ENCODE measurements at places on chromosomes 12 and 14.

DNA sequence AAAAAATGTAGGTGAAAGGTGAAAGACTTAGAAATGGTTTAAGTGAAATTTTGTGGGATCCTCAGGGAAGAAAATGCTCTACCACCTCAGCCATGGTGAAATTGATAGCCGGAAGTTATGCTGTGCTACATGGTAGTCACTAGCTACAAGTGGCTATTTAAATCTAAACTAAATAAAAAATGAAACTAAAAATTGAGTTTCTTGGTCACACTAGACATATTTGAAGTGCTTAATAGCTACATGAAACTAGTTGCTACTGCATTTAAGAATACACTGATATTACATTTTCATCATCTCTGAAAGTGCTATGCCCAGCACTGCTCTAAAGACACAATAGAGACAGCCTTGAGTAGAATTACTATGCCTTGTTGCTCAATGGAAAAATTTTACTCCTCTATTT lies 10.3 kb upstream of the SLCO1B3 start:
- no peak for DNase-seq

DNA sequence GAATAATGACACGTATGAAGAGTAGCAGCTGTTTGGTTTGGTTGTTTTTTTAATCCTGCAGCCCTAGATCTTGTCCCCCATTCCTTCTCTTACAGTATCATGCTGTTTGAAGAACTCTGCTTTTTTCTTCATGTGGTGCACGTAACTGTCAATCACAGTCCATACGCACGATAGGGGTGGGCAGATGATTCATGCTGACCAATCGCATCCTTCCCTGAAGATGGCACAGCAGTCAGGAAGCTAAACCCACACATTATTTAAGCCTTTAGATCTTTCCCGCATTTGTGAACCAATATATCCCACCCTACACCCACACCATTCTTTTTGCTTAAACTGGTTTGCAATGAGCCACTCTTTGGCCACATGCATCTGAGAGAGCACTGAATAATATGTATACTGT lies 158.9 kb upstream of the PLEKHA5 start:
- no peak for DNase-seq

GRCh38 chr12:102540815-102541385 lies 60.5 kb upstream of the IGF1 start:
- no peak for DNase-seq

- DNase-seq, result no peak
Measured at GRCh38 chr14:36659822-36660735, 1.6 kb upstream of the PAX9 start.

DNA sequence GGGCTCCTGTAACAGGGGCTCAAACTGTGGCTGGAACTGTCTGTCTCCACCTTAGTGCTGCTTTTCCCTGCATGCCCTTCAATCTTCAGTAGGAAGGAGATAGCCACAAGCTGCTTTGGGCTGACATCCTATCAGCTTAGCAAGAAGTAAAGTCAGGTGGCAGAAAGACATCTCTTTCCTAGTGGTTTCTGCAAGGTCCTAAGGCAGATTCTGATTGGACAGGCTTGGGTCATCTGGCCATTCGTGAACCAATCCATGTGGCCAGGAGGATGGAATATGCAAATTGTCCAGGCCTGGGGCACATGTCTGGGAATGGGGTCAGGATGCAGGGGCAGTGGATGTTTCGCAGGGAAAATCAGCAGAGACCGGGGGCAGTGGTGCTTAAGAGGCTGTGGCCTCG lies 5.2 kb downstream of the RITA1 start:
- DNase-seq, result no peak

- DNase-seq, result no peak
Measured at GRCh38 chr12:42812086-42812485, 222.5 kb upstream of the PRICKLE1 start.

GRCh38 chr12:79199166-79199565 lies 334.6 kb downstream of the SYT1 start:
- no peak for DNase-seq

GRCh38 chr14:59371771-59372170 lies 93.4 kb downstream of the GPR135 start:
- DNase-seq, result no peak

- DNase-seq, result no peak
Measured at GRCh38 chr14:103594265-103594664, 31.5 kb downstream of the COA8 start.

GRCh38 chr14:58107947-58108552 lies 44.0 kb downstream of the ARMH4 start:
- DNase-seq, result no peak

GRCh38 chr12:47736216-47736615 lies 10.9 kb upstream of the ENDOU start:
- DNase-seq, result no peak

- DNase-seq, result no peak
Measured at GRCh38 chr14:90815822-90816662, at the start of gene TTC7B. Gene TTC7B, minus strand, starts transcription at chr14:90816430. Its CDS starts 135 bp downstream, at chr14:90816295.

DNA sequence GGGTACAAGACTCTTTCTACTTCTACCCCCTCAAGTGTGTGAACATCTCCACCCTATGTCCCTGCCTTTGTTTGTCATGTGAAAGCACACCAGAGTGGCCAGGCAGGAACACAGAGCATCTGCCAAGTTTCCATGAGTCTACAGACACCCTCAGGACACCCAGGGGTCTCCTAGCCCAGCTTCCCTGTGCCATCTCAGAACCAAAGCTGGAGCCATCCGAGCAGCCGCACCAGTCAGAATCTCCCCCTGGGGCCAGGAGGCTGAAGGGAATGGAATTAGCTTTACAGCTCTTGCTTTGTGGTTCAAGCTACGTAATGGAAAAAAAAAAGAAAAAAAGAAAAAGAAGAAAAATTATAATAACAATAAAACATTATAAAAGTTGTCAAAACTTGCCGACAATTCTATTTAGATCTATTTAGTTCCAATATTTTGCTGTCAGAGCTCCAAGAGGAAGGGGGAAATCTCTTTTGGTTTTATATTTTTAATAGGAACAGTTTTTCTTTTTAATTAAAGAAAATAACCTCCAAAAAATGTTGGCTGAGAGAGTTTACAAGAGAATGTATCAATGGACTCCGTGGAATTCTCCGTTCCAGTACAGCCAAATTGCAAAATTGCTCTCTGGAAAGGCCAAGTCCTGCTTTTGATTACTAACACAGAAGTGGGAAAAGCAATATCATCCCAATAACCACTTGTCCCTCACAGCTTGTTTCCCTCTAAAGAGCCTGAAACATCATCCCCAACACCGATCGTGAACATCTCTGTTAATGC lies 37.1 kb downstream of the TBX5 start:
- no peak for DNase-seq

- no peak for DNase-seq
Measured at GRCh38 chr14:61841145-61841544, 78.9 kb downstream of the SNAPC1 start.

DNA sequence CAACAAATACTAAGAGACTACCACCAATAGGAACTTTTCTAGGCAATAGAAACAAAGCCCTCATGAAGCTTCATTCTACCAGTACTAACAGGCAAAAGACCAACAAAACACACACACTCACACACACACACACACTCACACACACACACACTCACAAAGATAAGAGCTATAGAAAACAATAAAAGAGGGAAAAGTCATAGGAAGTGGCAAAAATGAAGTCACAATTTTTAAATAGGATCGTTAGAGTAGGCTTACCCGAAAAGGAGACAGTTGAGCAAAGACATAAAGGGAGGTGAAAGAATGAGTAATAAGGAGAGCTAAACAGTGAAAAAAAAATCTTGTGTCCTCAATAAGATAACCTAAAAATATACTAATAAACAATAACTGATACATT lies 66.5 kb downstream of the C2CD5 start:
- DNase-seq, result no peak

DNA sequence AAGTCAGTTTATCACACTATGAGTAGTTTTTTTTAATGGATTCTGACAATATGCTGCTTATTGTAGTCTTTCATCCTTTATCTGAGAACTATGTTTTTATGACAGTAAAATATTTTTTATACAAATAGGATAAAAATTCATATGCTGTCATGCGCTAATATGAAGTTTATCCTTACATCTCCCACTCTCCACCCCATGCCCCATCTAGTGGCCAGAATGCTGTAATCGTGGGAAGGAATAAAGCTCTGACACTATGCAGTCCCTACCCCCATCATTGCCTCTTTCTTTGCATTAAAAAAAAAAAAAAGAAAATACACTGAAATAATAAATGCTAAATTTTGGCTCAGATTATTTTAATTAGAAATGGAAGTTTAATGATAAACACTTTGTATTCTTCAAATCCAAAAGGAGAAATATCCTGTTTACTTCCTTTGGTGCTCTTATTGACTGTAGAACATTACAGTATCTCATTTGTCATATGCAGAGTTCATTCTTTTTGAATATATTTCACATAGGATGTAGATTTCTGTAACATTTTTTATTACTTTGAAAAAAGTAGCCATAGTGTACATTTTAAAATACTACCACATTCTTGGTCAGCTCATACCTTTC lies 145.9 kb upstream of the SLCO1C1 start:
- no peak for DNase-seq

- DNase-seq, result no peak
Measured at GRCh38 chr12:123908884-123909725, 63.5 kb downstream of the CCDC92 start.

DNA sequence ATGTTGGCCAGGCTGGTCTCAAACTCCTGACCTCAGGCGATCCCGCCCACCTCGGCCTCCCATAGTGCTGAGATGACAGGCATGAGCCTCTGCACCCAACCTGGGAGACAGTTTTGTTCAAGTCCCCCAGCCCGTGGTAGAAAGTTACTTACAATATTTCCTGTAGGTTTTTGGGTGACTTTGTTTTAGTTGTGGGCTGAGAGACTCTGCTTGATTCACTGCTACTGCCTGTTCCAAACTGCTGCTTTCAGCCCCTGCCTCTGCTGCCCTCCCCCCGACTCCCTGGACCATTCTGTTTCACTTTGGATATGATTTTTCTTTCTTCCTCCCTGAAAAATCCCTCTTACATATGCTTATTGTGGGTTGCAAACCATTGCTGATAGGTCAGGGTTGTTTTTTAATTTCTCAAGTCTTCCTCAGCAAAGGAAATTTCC lies 13.4 kb upstream of the PCNX1 start:
- no peak for DNase-seq

DNA sequence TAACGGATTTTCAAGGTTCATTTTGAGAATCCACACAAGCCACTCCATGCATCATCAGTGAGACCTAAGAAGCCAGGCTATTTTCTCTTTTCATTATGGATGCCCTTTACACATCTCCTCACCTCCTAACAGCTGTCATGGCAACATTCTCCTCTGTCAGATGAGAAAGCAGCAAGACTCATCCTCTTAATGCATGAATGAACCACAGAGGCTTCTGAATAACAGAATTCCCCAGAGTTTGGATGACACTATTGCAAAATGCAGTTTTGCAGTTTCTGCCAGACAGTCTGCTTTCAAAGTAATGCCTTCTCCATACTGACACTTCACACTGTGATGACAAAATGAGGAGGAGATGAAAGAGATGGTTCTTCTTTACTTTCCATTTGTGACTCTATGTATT lies 286.7 kb upstream of the GRIP1 start:
- no peak for DNase-seq

- no peak for DNase-seq
Measured at GRCh38 chr12:53098354-53098981, 1.0 kb downstream of the IGFBP6 start.

DNA sequence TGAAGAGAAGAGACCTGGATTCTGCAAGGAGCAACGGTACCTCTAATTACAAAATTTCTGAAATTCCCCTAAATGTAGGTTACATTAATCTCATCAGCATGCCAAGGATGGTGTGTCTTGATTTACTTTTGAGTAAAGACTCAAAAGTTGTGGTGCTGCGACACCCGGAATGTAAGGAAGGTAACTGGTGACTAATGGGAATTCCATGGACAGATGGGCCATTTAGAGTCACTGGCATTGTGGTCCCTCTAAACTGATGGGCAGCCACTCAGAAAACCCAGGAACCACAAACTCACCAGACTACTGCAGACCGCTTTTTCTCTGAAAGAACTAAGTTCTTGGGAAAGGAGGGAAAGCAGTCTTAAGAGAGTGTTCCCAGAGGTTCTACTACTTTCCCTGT lies 32.8 kb downstream of the GRIN2B start:
- DNase-seq, result no peak

- no peak for DNase-seq
Measured at GRCh38 chr14:87063181-87063580, 929.8 kb downstream of the GALC start.

DNA sequence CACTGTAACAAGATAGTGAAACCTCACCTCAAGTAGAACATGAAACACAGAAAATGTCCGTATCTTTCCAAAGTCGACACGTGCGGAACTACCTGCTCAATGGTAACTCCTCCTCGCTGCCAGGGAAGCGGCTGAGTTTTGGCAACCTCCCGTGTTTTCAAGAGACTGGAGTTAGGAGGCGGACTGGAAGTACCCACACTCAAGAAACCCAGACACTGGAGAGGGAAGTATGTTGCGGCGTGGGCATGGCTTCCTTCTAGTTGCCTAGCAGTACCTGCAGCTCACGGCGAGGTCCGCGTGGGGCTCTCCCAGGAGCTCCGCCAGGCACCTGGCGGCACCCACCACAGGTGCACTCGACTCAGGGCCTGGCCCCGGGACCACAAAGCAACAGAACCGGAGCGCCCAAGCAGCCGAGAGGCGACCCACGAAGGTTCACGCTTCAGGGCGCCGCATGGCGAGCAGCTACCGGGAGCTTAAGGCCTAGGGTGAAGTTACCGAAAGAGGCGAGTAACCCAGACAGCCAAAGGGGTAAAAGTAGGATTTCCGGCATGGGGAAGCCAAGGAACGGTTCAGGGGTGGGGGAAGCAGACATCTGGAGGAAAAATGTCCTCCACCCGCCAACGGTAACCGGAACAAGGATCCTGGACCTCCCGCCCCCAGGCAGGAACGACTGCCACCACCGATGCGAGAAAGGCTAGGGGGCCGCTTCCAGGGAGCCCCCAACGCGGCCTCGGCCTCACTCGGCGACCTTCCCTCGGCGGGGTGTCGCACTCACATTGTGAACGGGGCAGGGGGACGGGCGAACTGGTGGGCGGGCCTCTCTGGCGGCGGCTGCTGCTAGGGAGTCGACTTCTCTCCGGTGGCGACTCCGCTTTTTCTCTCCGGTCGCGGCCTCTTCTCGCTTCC lies 608 bp downstream of the PTGES3 start:
- DNase-seq, result peak; percentile 34

DNA sequence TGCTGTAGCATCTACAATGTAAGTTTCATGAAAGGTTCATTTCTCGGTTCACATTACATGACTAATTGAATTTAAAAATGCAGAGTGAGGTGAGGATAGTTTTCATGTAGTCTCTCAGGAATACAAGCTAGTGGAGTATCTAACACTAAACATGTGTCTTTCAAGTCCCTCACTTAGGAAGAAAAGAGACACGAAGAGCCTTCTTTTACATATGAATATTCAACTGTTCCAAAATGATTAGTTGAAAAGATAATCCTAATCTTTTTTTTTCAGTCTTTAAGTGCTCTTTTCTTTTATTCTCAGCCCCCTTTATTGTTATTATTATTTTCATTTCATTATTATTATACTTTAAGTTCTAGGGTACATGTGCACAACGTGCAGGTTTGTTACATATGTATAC lies 10.8 kb downstream of the PRR4 start:
- DNase-seq, result no peak

Data from activated CD4-positive, CD25-positive, alpha-beta regulatory T cell treated with anti-CD3 and anti-CD28 coated beads, Interleukin-2, amount 50 U/mL, for 16 hours (primary cell).